ENCODE measurements at places on chromosomes 4 and X. TPM values are rescaled to one million over a fixed set of nuclear protein-coding genes. Genes with fewer than 3 reads are reported as not detected.

DNA sequence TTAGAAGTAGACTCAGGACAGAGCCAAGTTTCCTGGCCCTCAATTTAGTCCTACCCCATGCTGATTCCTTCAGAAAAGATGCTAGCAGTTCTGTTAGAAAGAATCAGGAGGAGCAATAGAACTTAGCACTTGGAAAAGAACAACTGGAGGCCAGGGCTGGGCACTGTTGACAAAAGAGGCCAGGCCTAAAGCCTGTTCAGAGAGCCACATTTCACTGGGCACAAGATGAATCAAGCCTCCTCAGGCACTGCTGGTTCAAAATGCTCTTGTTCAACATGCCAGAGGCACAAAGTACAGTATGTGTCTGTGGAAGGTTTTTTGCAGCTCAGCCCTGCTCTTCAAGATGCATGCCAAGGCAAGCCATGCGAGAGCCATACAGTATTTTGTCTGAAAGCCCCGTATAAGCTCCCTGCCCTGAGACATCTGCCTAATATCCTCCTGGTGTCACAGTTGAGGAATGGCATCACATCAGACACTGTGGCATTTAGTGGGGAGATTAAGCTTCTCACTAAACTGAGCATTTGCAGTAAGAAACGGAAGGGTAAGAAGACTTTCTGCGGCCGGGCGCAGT is 53.7 kb downstream of the RASL11B start:
- H3K36me3 ChIP-seq, result no peaks in the 10 kb centered on the region
- H3K4me1 ChIP-seq, result peaks cover 10% of the 10 kb centered on the region
- no peak overlapping the region for H3K4me3 ChIP-seq
- no peaks in the 10 kb centered on the region for H3K27me3 ChIP-seq
- H3K27ac ChIP-seq, result no peak overlapping the region
- no peak for DNase-seq

The CXCL5 gene
- 0.22 TPM for total RNA-seq

The ATRX gene
- 94.7 TPM for total RNA-seq

GRCh38 chrX:101383679-101384205 is 2.2 kb downstream of the BTK start:
- H3K27me3 ChIP-seq, result no peaks in the 10 kb centered on the region
- H3K36me3 ChIP-seq, result no peaks in the 10 kb centered on the region
- no peak overlapping the region for H3K4me3 ChIP-seq
- no peaks in the 10 kb centered on the region for H3K4me1 ChIP-seq
- no peak for DNase-seq
- H3K27ac ChIP-seq, result no peak overlapping the region

- no peaks in the 10 kb centered on the region for H3K36me3 ChIP-seq
- H3K27ac ChIP-seq, result no peak overlapping the region
- no peak overlapping the region for H3K4me3 ChIP-seq
- H3K4me1 ChIP-seq, result peaks cover 36% of the 10 kb centered on the region
Observed at GRCh38 chr4:127503111-127503510, 129.6 kb upstream of the INTU start.

The CTAG2 gene
- not detected for total RNA-seq

The HSPA4L gene
- 4.0 TPM for total RNA-seq

DNA sequence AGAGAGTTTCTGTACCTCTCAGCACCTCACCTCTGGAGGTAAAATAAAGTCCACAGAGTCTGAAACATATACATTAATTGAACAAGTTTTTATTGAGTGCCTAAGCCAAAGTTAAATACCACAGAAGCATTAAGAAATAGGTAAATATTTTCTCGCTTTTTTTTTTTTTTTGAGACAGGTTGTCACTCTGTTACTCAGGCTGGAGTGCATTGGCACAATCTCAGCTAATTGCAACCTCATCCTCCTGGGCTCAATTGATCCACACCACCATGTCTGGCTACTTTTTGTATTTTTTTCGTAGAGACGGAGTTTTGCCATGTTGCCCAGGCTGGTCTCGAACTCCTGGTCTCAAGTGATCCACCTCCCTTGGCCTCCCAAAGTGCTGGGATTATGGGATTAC is 10.1 kb upstream of the FNIP2 start:
- H3K4me1 ChIP-seq, result peaks cover 13% of the 10 kb centered on the region
- H3K27me3 ChIP-seq, result no peaks in the 10 kb centered on the region
- no peak for DNase-seq
- H3K27ac ChIP-seq, result no peak overlapping the region

The GPC3 gene
- 1.5 TPM for total RNA-seq

GRCh38 chr4:57132743-57133137 is 22.6 kb upstream of the IGFBP7 start:
- DNase-seq, result no peak
- no peak overlapping the region for H3K4me3 ChIP-seq
- H3K27ac ChIP-seq, result peak overlapping the region; percentile 90
- H3K27me3 ChIP-seq, result no peaks in the 10 kb centered on the region
- H3K36me3 ChIP-seq, result peaks cover 2% of the 10 kb centered on the region
- H3K4me1 ChIP-seq, result peaks cover 66% of the 10 kb centered on the region

DNA sequence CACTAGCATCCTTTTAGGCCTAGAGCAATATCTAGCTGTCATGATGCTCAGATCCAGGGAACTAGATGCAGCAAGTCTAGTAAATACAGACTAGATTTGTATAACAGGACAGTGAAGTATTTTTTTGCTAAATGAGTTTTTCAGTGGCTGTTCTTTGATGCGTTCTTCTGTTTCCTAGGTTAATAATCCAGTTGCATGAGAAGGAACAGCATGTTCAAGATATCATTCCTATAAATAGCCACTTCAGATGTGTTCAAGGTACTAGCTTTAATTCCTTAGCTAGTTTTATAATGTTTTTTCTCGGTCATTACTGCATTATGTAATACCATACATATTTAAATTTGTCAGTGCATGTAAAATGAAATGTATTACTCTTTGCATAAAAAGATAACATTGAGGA is 4.7 kb downstream of the OCRL start:
- peaks cover 17% of the 10 kb centered on the region for H3K4me1 ChIP-seq
- peaks cover 20% of the 10 kb centered on the region for H3K36me3 ChIP-seq
- no peak overlapping the region for H3K4me3 ChIP-seq
- H3K27ac ChIP-seq, result no peak overlapping the region

DNA sequence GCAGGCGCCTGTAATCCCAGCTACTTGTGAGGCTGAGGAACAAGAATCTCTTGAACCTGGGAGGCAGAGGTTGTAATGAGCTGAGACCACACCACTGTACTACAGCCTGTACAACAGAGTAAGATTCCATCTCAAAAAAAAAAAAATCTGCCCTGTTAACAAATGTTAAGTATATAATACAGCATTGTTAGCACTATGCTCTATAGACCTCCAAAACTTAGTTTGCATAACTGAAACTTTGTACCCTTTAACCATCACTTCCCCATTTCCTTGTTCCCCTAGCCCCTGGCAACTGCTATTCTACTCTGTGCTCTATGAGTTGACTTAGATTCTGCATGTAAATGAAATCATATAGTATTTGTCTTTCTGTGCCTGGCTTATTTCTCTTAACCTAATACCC is 76.7 kb downstream of the TAB3 start:
- no peaks in the 10 kb centered on the region for H3K4me1 ChIP-seq
- H3K27ac ChIP-seq, result no peak overlapping the region
- H3K36me3 ChIP-seq, result no peaks in the 10 kb centered on the region

DNA sequence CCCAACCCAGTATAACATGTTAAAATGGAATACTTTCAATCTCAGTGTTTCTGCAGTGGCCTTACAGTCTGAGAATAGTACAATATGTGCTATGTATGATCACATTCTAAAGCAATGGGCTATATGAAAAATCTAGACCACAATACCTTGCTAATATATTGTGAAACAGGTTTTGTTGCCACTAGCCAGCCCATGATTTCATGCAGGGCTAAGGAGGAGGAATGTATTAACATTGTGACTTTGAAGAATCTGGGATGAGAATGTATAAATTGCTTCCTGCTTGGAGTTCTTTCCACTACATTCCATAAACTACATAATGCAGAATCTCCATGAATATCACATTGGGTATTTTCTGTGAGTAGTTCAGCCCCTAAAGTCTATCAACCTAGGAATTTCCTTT is 935.4 kb upstream of the GRIA3 start:
- no peaks in the 10 kb centered on the region for H3K27me3 ChIP-seq
- no peak for DNase-seq
- H3K36me3 ChIP-seq, result no peaks in the 10 kb centered on the region
- no peak overlapping the region for H3K27ac ChIP-seq

GRCh38 chrX:13885591-13885990 is 68.7 kb upstream of the GPM6B start:
- H3K36me3 ChIP-seq, result no peaks in the 10 kb centered on the region
- H3K4me3 ChIP-seq, result no peak overlapping the region
- peaks cover 23% of the 10 kb centered on the region for H3K4me1 ChIP-seq
- H3K27ac ChIP-seq, result no peak overlapping the region

DNA sequence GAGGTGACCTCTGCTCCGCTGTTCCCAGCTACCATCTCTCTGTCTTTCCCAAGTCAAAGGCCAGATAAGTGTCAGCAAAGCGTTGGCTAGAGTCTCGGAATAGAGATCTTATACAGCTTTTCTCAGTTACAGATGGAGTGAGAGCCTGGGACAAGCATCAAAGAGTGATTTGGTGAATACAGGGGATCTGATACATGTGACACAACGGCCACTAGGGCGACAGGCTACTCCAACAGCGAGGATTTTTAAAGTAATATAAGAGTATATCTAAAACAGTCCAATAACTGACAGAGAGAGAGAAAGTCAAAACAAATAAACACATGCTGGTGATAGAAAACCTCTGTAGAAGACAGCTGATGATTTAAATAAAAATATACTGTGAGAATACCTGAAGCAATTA is 433.1 kb upstream of the SMIM31 start:
- no peak overlapping the region for H3K27ac ChIP-seq
- H3K4me1 ChIP-seq, result no peaks in the 10 kb centered on the region
- H3K4me3 ChIP-seq, result no peak overlapping the region
- no peak for DNase-seq
- H3K36me3 ChIP-seq, result no peaks in the 10 kb centered on the region

DNA sequence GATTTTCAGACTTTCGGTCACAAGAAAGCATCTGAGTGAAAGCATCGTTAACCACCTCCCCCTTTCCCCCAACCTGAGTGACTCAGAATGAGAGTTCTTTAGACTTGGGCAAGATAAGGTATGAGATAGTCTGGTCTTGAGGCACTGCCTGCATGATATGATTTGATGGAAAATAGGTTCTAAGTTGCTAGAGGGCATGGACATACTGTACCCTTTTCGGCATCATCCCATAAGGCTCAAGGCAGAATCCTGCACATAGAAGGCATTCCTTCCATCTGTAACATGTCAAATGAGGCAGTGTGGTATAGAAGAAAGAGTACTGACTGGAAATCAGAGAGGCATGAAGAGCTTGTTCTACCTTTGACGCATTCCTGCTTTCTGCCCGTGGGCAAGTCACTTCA is 16.8 kb upstream of the AMOT start:
- peaks cover 7% of the 10 kb centered on the region for H3K4me1 ChIP-seq
- H3K27me3 ChIP-seq, result peaks cover 3% of the 10 kb centered on the region
- DNase-seq, result no peak
- no peaks in the 10 kb centered on the region for H3K36me3 ChIP-seq
- H3K27ac ChIP-seq, result no peak overlapping the region
- no peak overlapping the region for H3K4me3 ChIP-seq

DNA sequence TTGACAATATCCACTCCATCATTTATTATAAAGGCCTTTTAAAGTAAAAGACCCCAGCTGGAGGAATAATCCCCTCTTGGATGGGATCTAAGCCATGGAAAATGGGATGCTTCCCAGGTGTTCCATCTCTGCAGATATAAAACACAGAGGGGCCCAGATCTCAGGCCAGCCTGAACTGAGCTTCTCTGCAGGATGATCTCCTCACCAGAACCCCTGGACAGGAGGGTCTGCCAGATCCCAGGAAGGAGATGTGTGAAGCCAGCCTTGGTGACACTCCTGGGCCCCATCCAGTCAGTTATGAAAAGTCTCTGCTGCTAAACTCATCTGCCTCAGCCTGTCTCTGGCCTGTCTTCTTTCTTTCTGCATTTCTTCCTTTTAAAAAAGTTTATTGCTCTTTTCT is 56.7 kb downstream of the HTRA3 start:
- peaks cover 1% of the 10 kb centered on the region for H3K27me3 ChIP-seq
- peak; percentile 20 for DNase-seq
- no peak overlapping the region for H3K4me3 ChIP-seq
- H3K27ac ChIP-seq, result no peak overlapping the region

DNA sequence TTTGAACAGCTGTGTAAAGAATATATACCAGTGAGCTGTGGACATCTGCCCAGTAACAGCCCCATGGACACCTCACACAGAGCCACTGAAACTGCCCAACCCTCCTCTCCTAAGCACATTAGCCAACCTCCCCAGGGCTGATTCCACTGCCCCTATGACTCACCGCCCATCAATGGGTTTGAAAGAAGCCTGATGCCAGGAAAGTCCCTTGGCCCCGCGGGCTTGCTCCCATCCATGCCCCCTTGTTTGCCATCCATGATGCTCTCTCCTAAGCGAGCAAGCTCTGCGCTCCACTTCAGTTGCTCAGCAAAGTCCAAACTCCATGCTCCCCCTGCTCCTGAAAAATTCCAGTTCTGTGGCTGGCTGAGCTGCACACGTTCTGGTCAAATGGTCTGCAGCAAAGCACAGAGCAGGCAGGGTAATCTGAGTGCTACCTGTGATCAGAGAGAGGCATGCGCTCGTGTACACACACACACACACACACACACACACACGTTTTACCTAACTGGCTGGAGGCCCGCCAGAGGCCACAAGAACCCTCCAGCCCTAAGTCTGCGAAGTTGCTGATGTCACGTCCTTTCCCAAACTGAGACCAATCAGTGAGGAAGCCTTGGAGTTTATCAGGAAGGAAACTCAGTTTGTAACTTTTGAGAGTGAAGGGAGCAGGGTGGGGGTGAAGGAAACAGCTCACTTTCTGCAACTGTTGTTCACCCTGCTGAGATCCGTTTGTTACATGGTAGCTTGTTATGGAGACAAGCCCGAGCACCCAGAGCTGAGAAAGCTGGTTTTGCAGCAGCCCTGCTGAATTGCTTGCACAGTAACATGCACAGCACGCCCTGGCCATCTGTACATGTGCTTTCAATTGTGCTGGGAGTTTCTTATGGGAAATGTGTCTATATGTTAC is at the start of gene ASB9:
Gene ASB9, minus strand, starts transcription at position 466 of the 904 bp plus-strand sequence. Its CDS starts 209 bp downstream, at position 257.
- no peak within 1 kb of the TSS for H3K4me3 ChIP-seq
- H3K36me3 ChIP-seq, result no peaks in the 10 kb centered on the region
- no peak within 1 kb of the TSS for H3K27ac ChIP-seq

The NOX1 gene
- total RNA-seq, result not detected

The FAM9C gene
- total RNA-seq, result not detected

- peaks cover 2% of the 10 kb centered on the region for H3K36me3 ChIP-seq
- no peak overlapping the region for H3K4me3 ChIP-seq
- H3K27me3 ChIP-seq, result no peaks in the 10 kb centered on the region
- H3K27ac ChIP-seq, result no peak overlapping the region
Observed at GRCh38 chrX:45762699-45763647, 562.3 kb upstream of the DIPK2B start.
